ENCODE measurements at places on chromosomes 5 and 9. TPM values are rescaled to one million over a fixed set of nuclear protein-coding genes. Genes with fewer than 3 reads are reported as not detected.

GRCh38 chr5:151619812-151620460, 28.8 kb upstream of the FAT2 start:
- H3K4me1 ChIP-seq: peaks cover 26% of the 10 kb centered on the region
- H3K27ac ChIP-seq: no peak overlapping the region
- peaks cover 88% of the 10 kb centered on the region for H3K27me3 ChIP-seq
- no peak overlapping the region for H3K4me3 ChIP-seq

DNA sequence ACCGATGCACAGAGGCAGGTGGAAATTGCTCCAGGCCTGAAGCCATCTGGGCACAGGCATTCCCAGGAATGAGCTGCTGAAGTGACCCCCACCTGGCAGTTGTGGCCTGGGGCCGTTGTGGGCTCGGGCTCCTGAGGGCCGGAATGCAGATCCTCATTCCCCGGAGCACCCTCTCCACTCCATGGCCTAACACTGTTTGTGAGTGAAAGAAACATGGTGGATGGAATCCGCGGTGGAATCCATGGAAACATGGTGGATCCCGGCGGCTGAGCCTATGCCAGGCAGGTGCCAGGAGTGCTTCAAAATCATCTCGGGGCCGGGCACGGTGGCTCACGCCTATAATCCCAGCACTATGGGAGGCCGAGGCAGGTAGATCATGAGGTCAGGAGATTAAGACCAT, 3.6 kb upstream of the SARDH start:
- H3K4me3 ChIP-seq: no peak overlapping the region
- no peak for DNase-seq
- no peaks in the 10 kb centered on the region for H3K4me1 ChIP-seq
- H3K36me3 ChIP-seq: no peaks in the 10 kb centered on the region
- H3K27me3 ChIP-seq: peaks cover 48% of the 10 kb centered on the region
- H3K27ac ChIP-seq: no peak overlapping the region

GRCh38 chr5:141478321-141478945, 2.7 kb downstream of the PCDHGC3 start:
- no peak for DNase-seq
- no peak overlapping the region for H3K27ac ChIP-seq
- peaks cover 28% of the 10 kb centered on the region for H3K36me3 ChIP-seq
- no peaks in the 10 kb centered on the region for H3K27me3 ChIP-seq
- peak overlapping the region; percentile 91 for H3K4me3 ChIP-seq
- H3K4me1 ChIP-seq: peaks cover 10% of the 10 kb centered on the region

DNA sequence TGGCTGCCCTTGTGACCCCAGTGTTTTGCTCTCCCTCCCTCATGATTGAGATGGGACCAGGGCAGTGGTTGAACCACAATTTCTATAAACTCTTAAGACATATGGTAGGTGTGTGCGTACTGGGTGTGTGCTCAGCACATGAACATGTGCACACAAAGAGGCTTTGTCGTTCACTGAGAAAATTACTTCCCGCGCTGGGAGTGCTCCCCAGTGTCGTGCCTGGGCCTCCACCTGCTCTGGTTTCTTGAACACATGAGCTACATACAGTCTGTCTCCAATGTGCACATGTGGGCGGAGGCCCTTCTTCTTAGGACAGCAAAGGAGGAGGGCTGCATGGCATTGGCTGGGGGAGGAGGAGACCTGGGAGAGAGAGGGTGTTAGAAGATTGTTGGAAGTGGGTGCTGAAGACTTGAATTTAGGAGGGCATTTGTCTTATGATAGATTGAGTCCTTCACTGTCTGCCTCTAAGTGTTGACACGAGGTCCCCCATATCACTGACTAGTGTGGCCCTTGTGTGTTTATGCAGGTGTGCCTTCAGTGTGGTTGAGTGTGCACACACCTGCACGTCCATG, 170.0 kb downstream of the CACNA1B start:
- no peaks in the 10 kb centered on the region for H3K36me3 ChIP-seq
- no peak overlapping the region for H3K4me3 ChIP-seq
- no peaks in the 10 kb centered on the region for H3K4me1 ChIP-seq

DNA sequence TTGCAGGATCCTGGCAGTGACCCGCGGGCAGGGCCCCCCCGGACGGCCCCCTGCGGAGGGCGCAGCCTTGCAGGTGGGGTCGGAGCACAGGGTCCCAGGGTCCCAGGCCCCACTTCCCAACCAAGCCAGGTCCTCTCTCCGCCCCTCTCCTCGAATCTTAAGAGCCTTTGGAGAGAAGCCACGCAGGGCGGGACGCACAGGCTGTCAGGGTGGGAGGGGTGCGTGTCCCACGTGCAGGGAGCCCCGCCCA, 18.4 kb upstream of the EGFL7 start:
- no peak overlapping the region for H3K4me3 ChIP-seq
- peaks cover 4% of the 10 kb centered on the region for H3K36me3 ChIP-seq
- peaks cover 16% of the 10 kb centered on the region for H3K27me3 ChIP-seq
- DNase-seq: no peak

DNA sequence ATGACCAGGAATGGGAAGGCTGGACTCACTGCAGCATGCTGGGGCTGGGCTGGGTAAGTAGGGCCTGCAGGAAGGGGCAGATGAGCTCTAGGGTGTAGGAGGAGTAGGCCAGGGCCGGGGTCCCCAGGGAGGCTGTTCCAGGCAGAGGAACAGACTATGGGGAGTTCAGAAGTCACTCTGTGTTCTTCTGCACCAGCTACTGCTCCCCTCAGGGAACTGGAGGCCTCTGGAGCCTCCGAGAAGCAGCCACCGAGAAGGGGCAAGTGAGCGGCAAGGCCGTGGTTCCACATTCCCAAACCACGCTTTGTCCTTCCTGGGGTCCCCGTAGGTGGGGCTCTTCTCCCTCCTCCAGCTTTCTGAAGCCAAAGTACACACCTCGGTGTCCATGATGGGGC, 8.4 kb upstream of the SLC2A6 start:
- DNase-seq: no peak
- H3K4me1 ChIP-seq: no peaks in the 10 kb centered on the region
- no peaks in the 10 kb centered on the region for H3K36me3 ChIP-seq
- H3K27ac ChIP-seq: no peak overlapping the region
- peaks cover 18% of the 10 kb centered on the region for H3K27me3 ChIP-seq

GRCh38 chr5:175337680-175338079, 106.3 kb downstream of the DRD1 start:
- no peak overlapping the region for H3K27ac ChIP-seq
- H3K4me3 ChIP-seq: no peak overlapping the region
- no peaks in the 10 kb centered on the region for H3K36me3 ChIP-seq

DNA sequence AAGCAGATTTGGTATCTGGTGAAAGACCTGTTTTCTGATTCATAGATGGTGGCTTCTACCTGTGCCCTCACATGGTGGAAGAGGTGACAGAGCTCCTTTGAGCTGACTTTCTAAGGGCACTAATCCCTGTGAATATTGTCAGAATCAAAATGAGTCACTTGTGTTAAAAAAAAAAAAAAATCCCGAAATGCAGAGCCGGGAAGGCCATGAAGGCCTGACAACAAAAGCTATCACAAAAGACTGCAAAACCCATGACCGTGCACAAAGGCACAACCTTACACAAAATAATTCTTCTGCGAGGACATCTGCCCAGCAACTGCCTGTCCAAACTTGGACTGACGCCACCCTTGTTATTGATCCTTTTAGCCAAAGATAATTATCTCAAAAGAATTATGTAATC, 19.6 kb upstream of the UBTD2 start:
- peak; percentile 22 for DNase-seq
- peaks cover 8% of the 10 kb centered on the region for H3K4me1 ChIP-seq
- H3K36me3 ChIP-seq: no peaks in the 10 kb centered on the region
- H3K27ac ChIP-seq: no peak overlapping the region

- no peak overlapping the region for H3K4me3 ChIP-seq
- H3K4me1 ChIP-seq: no peaks in the 10 kb centered on the region
- no peak for DNase-seq
- H3K27me3 ChIP-seq: no peaks in the 10 kb centered on the region
- no peak overlapping the region for H3K27ac ChIP-seq
- H3K36me3 ChIP-seq: no peaks in the 10 kb centered on the region
Measured at GRCh38 chr5:60457233-60457632, 242.7 kb downstream of the DEPDC1B start.

- H3K36me3 ChIP-seq: peaks cover 21% of the 10 kb centered on the region
- DNase-seq: no peak
- peak overlapping the region; percentile 22 for H3K27ac ChIP-seq
- H3K27me3 ChIP-seq: no peaks in the 10 kb centered on the region
Measured at GRCh38 chr5:141611289-141611688, 7.5 kb downstream of the DIAPH1 start.

GRCh38 chr9:87137718-87138117, 190.4 kb upstream of the GAS1 start:
- H3K27me3 ChIP-seq: peaks cover 67% of the 10 kb centered on the region
- H3K36me3 ChIP-seq: no peaks in the 10 kb centered on the region
- DNase-seq: no peak
- no peak overlapping the region for H3K27ac ChIP-seq
- no peak overlapping the region for H3K4me3 ChIP-seq

DNA sequence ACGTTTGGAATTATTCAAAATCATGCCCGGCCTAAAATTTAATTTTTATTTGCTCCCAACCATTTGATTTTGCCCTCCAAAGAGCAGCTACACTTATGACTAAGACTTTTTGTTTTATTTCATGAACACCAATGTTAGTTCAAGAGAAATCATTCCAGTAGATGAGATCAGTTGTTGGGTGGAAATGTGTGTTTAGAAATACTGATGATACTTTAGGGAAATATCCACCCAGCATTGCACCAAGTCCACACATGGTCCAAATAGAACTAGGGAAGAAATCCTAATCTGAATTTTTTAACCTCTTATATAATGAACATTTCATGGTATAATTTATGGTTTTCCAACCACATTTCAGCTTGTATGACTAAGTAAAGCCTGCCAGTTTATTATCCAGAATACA, 28.3 kb upstream of the GOLPH3 start:
- peaks cover 52% of the 10 kb centered on the region for H3K4me1 ChIP-seq
- DNase-seq: no peak

DNA sequence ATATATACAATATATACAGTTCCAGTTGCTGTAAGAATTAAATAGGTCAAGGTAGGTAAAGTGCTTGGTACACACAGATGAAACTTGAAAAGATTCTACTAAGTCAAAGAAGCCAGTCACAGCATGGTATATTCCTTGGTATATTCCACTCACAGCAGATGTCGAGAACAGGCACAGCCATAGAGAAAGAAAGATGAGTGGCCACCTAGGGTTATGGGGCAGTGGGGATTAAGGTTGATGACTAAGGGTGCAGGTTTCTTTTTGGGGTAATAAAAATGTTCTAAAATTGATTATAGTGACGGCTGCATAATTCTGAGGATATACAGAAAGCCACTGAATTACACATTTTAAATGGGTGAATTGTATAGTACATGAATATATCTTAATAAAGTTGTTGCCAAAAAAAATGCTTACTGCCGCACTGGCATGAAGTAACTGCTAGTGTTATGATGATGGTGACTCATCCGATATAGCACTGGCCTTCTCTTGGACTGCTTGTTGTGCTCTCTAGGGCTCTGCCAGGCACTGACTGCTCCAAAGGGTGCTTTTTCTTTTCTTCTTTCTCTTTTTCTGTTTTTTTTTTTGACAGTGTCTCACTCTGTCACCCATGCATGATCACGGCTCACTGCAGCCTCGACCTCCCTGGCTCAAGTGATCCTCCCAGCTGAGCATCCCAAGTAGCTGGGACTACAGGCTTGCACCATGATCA, 23.5 kb downstream of the TBC1D2 start:
- no peak for DNase-seq
- H3K4me3 ChIP-seq: no peak overlapping the region
- H3K27me3 ChIP-seq: no peaks in the 10 kb centered on the region
- no peak overlapping the region for H3K27ac ChIP-seq
- peaks cover 1% of the 10 kb centered on the region for H3K4me1 ChIP-seq

GRCh38 chr5:132003170-132003744, 8.2 kb downstream of the ACSL6 start:
- no peak overlapping the region for H3K4me3 ChIP-seq
- H3K4me1 ChIP-seq: peaks cover 28% of the 10 kb centered on the region
- no peak overlapping the region for H3K27ac ChIP-seq
- no peaks in the 10 kb centered on the region for H3K36me3 ChIP-seq
- no peaks in the 10 kb centered on the region for H3K27me3 ChIP-seq

DNA sequence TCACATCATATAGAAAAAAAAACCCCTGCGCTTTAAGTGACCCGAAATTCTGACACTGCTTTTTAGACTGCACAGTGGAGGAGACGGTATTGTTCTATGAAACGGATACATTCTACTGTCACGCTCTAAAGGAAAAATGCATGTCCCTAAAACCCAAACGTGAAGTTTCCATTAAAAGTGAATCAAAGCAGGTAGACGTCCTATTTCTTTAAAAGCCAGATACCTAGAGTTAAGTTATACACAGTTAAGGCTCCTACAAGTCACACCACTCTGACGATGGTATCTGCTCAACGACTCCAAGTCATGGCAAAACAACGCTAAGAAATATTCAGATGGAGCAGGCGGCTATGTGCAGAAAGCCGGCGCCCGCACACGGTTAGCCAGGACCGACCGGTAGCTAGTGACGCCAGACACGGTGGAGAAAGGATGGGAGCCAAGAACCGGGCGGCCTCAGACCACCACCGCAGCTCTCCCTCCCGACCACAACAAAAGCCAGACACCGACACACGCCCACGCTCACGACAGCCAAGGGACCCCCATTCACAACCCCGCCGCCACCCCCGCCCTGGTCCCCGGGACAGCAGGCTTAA, 734 bp downstream of the SKP1 start:
- H3K27ac ChIP-seq: peak overlapping the region; percentile 98
- H3K4me3 ChIP-seq: peak overlapping the region; percentile 97
- peaks cover 32% of the 10 kb centered on the region for H3K4me1 ChIP-seq
- H3K36me3 ChIP-seq: peaks cover 74% of the 10 kb centered on the region
- H3K27me3 ChIP-seq: no peaks in the 10 kb centered on the region
- DNase-seq: no peak

DNA sequence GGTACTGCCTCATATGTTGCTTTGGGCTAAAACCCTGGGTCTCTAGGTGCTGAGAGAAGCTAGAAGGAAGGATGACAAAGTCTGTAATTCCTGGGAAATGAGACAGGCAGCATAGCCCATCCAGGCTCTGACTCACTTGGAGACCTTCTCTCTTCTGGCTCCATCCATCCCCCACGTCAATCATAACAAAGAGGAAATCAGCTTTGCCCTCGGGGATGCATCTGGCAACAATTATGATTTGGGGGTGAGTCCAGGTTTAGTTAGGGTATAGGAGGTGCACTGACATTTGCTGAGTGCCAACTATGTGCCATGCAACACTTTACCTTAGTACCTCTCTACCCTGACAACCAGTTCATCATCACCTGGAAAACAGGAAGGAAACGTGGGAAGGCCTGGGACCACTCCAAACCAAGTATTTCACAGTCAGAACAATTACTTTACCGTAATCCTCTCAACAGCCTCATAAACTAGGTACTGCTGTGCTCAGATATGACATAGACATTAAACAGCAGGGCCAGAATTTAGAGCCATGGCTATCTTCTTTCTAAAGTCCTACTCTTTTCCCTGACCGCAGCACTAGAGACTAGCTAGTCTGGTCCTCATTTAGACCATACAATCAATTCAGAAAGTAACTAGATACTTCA, 39.1 kb upstream of the GZMA start:
- H3K4me1 ChIP-seq: no peaks in the 10 kb centered on the region
- no peak overlapping the region for H3K4me3 ChIP-seq
- H3K27ac ChIP-seq: no peak overlapping the region
- peaks cover 68% of the 10 kb centered on the region for H3K27me3 ChIP-seq
- H3K36me3 ChIP-seq: no peaks in the 10 kb centered on the region

Gene MGAT4B
- 613 TPM for total RNA-seq

Gene WDR31
- total RNA-seq: 3.1 TPM

Gene FOXI1
- not detected for total RNA-seq

Gene C1QTNF2
- total RNA-seq: not detected

Gene FOXD4L6
- 0.28 TPM for total RNA-seq

Gene PITX1
- 12.9 TPM for total RNA-seq

Gene TRPM3
- not detected for total RNA-seq

Gene LCN15
- not detected for total RNA-seq

Gene SLU7
- 62.8 TPM for total RNA-seq

Gene PCDHB7
- 0.37 TPM for total RNA-seq

Gene CAVIN4
- 0.37 TPM for total RNA-seq

Gene FOXD4L4
- 1.8 TPM for total RNA-seq

Gene CDC20B
- total RNA-seq: not detected
